CD4-positive, alpha-beta T cell (primary cell): ENCODE measurements at places on chromosomes 5 and 9. TPM values are rescaled to one million over a fixed set of nuclear protein-coding genes. Genes with fewer than 3 reads are reported as not detected.

Gene F12
- total RNA-seq: 0.20 TPM

Gene GRXCR2
- total RNA-seq: not detected

Gene LRRC14B
- total RNA-seq: not detected

Gene PLAC8L1
- 0.56 TPM for total RNA-seq

Gene PCDHB9
- total RNA-seq: not detected

Gene TEX53
- not detected for total RNA-seq
